ENCODE measurements at places on chromosomes 13 and 19. TPM values are rescaled to one million over a fixed set of nuclear protein-coding genes. Genes with fewer than 3 reads are reported as not detected.
A peak's percentile ranks its signal among the peaks of the same experiment; 100 is the strongest.

FUT1 gene
- total RNA-seq: 0.48 TPM

EPN1 gene
- 22.2 TPM for total RNA-seq

DNA sequence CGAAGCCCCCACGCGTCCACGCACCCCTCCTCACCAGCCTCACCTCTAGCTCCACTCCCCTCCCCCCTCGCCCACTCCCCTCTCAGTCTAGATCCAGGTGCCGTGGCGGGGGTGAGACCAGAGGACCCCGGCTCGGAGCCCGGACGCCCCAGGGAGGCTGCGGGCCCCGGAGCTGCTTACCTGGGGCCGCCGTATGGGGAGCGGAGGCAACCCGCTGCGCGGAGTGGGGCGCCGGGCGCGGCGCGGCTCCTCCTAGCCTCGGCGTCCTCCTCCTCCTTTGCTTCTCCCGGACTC is 353 bp downstream of the ENOX1 start:
- H3K27me3 ChIP-seq: no peaks in the 10 kb centered on the region
- no peak for DNase-seq
- H3K36me3 ChIP-seq: no peaks in the 10 kb centered on the region
- peak overlapping the region; percentile 13 for H3K27ac ChIP-seq
- no peaks in the 10 kb centered on the region for H3K4me1 ChIP-seq

- no peaks in the 10 kb centered on the region for H3K4me1 ChIP-seq
- H3K4me3 ChIP-seq: no peak overlapping the region
- H3K36me3 ChIP-seq: no peaks in the 10 kb centered on the region
- H3K27me3 ChIP-seq: no peaks in the 10 kb centered on the region
These were observed 23.6 kb upstream of the WDR18 start for GRCh38 chr19:960601-960938.

GRCh38 chr13:75352641-75353327 is 129.2 kb downstream of the TBC1D4 start:
- DNase-seq: no peak
- H3K27me3 ChIP-seq: no peaks in the 10 kb centered on the region
- H3K27ac ChIP-seq: no peak overlapping the region
